ENCODE measurements at places on chromosomes 1 and 21.

DNA sequence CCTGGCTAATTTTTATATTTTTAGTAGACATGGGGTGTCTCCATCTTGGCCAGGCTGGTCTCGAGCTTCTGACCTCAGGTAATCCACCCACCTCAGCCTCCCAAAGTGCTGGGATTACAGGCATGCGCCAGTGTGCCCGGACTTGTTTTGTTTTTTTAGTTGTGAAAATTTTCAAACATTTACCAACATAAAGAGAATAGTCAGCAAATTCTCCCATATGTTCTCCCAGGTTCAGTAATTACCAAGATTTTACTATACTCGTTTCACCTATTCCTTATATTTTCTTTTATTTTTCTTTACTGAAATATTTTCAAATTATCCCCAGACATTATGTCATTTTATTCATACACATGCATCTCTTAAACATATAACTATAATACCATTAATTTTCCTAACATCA, 218.1 kb upstream of the L1TD1 start:
- DNase-seq: no peak

DNA sequence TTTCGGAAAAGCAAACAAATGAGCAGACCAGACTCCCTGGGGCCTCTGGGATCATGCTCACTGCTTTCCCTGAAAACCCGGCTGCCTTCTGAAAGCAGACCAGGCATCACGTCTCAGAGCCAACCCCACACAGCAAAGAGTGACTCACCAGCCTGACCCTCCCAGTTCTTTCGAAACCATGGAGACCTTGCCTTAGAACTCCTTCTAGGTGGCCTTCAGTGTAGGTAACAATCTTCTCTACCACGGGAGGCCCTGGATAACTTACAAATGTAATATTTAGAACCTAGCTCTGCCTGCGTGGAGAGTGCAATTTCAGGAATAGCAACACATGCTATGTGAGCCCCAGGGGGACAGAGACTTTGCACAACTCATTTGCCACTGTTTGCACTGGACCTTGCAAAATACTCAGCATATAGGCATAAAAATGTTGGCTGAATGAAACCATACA, 105.2 kb downstream of the SUSD4 start:
- no peak for DNase-seq

- DNase-seq: no peak
Measured at GRCh38 chr1:59143133-59143487, 153.8 kb upstream of the FGGY start.

DNA sequence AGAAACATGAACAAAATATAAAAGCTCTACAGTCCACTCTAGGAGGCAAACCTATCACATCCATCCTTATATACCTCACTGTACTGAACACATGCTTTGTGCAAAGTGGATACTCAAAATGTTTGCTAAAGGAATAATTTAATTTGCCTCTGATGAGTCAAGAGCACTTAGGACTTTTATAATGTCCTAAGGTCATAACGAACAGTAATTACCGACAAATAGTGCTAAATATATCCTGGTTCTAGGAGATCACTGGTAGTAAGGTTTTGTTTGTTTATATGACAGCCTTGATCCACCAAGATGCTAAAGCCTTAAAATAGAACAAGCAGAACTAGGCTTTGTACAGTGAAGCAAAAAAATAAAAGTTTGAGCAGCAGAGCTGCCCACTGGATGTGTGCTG, 70.6 kb downstream of the GADD45A start:
- DNase-seq: no peak

DNA sequence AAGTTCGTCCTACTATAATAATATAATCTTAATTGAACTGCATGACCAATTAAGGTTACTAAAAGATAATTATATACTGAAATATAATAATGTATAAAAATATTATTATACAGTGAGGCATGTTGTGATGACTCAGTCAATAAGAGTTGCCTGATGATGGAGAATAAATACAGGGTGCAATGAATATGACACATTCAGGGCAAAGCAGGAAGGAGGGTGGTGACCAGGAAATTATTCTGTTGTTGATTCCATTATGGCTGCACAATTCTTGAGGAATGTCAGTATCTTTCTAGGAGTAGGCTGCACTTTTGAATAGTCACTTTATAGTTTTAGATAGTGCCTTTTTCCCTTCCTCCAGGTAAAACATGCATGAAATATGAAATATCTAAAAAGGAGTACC, 46.4 kb upstream of the RGS21 start:
- no peak for DNase-seq

DNA sequence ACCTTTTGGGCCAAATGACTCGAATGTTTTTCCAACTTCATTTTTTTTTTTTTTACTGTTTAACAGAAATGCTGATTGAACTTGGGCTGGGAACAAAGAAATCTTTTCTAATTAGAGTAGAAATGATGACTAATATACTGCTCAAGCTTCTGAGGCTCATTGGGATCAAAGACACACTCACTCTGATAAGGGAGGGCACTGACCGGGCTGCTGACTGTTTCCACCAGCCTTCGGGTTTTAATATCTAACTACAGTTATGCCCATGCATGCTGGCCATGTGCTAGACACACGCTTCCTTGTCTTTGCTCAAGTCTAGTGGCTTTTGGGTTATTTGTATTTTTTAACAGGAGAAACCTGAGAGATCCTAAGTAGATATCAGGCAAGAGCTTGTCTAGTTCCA, 16.8 kb downstream of the ZBTB18 start:
- no peak for DNase-seq

DNA sequence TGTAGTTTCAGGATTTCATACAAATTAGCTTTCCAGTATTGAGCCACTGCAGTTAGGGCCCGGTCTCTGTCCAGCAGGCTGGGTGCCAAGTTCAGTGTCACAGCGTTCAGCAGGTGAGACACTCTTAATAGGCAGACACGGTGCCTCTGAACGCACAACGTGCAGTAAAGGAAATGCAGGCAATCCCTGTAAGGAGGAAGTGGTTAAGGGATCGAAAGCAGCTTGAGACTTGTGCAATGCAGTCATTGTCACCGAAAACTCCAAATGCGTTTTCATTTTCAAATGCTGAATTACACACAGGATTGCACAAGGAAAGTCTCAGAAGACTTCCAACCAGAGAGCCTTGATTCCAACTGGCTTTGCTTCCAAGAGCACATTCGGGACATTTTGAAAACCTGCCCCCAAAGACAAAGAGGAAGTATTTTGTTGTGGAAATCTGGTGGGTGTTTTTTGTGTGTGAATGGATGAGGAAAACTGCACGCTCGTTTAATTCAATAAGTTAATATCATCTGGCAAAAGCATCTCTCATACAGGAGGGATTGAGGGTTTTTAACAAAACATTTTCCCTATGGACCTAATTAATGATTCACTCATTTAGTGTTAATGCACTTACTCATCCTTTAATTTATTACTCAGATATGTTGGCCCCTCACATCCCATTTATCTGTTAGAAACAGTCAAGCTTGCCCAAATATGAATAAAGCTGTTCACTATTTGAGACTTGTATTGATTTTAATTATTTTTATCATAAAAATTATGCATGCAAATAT, 61.6 kb downstream of the PTGS2 start:
- peak; percentile 48 for DNase-seq

- no peak for DNase-seq
Measured at GRCh38 chr1:160548183-160548582, 25.1 kb upstream of the SLAMF6 start.

DNA sequence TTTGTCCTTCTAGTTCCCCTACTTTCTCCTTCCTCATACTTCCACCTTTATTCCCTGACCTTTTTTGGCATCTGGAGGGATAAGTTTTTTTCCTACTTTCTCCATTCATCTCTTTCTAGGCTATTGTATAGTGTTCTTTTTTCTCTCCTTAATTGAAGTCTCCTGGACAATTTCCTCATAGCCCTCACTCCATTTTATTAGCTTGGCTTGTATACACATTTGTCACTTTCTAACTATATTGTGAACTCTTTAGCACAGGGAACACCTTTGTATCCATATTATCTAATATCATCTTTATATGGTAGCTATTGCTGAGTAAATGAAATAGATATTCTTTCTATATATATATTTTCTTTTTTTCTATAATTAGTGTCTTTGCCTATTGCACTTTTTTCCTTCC, 47.6 kb downstream of the TMED5 start:
- DNase-seq: no peak

- no peak for DNase-seq
Measured at GRCh38 chr1:234529950-234530237, 50.9 kb upstream of the TARBP1 start.

DNA sequence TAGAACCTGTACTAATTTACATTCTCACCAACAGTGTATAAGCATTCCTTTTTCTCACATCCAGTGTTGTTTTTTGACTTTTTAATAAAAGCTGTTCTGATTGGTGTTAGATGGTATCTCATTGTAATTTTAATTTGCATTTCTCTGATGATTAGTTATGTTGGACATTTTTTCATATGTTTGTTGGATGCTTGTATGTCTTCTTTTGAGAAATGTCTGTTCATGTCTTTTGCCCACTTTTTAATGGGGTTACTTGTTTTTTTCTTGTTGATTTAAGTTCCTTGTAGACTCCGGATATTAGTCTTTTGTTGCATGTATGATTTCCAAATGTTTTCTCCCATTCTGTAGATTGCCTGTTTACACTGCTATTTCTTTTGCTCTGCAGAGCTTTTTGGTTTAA, 8.0 kb downstream of the COG2 start:
- DNase-seq: no peak

GRCh38 chr1:227919906-227920305, 27.8 kb downstream of the WNT9A start:
- DNase-seq: no peak

DNA sequence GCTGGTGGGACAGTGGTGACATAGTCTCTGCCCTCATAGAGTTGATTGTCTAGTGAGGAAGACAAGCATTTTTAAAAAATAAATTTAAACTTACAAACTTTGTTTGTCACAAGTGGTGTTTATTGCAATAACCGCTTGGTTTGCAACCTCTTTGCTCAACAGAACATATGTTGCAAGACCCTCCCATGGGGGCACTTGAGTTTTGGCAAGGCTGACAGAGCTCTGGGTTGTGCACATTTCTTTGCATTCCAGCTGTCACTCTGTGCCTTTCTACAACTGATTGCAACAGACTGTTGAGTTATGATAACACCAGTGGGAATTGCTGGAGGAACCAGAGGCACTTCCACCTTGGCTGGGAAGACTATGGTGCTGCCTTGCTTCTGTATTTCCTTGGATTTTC, 58.4 kb downstream of the LAMC2 start:
- DNase-seq: no peak

- no peak for DNase-seq
Measured at GRCh38 chr1:110292031-110292741, 47.0 kb upstream of the RBM15 start.

GRCh38 chr1:39635205-39635870, 4.1 kb downstream of the HEYL start:
- DNase-seq: no peak

DNA sequence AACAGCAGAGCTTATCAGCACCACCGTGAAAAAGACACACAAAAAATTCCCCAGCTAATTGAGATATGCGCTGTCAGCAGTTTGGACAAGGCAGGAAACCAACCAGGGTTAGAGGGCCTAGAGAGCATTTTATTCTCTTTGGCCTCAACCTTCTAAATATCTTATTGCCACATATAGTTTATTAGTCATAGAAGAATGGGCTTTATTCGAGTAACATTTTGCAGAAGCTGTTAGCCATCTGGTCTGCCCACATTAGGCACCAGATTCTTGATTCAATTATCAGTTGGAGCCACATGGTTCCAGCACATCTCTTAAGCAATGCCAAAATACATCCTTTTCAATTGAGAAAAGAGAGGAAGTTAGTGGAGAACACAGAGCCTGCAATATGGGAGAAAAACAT, 109.9 kb upstream of the CXADR start:
- no peak for DNase-seq

DNA sequence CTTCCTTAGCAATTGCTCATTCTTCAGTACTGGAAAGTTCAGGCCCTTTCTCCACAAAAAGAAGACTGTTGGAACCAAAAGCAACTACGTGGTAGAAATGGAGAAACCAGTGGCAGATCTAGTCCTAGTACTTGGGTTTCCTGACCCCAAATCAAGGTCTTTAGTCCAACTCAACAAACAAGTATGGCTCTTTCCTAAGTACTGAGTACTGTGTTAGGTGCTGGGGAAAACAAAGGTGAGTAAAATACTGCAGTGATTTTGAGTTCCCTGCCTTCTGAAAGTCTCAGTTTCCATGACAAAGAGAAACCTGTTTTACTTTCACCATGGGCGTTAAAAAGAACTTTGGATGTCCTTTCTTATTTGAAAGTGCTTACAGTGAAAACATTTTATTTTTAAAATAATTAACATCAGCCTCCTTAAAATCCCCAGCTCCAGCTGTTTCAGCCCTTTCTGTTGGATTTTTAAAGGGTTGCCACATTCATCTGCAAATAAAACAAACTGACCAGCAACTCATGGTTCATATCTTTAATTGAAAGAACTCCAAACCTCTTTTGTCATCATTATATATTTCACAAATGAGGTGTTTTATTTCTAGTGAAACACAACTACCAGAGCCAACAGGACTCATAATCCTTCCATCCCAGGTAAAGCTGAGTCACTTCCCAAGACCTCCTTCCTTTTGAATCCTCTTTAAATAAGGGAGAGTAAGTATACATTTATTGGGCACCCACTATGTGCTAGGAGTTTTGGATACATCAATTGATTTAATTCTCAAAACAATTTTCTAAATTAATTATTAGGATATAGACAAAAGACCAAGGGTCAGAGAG, 35.4 kb downstream of the PLPP3 start:
- no peak for DNase-seq

DNA sequence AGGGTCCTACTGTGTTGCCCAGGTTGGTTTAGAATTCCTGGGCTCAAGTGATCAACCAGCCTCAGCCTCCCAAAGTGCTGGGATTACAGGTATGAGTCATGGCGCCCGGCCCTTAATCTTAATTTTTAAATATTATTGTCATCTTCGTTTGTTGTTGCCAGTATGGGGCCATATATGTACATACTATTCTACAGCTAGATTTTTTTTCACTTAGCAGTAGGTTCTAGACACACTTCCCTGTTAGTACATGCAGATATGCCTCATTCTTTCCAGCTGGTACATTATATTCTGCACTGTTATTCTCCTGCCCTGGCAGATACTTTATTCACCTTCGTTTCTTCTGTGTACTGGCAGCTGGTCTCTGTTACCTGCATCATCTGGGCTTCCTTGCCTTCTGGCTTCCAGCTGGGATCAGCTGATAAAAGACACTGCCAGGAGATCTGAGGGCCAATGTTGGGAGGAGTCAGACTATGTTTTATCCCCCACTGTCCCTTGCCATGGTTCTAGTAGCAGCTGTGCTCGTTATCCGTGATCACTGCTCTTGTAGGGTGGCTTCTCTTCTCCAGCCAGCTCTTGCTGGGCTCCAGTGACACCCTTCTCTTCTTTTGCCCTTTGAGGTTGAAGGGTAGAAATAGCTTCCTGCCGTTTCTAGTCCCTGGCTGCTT, 24.7 kb downstream of the ST3GAL3 start:
- no peak for DNase-seq

DNA sequence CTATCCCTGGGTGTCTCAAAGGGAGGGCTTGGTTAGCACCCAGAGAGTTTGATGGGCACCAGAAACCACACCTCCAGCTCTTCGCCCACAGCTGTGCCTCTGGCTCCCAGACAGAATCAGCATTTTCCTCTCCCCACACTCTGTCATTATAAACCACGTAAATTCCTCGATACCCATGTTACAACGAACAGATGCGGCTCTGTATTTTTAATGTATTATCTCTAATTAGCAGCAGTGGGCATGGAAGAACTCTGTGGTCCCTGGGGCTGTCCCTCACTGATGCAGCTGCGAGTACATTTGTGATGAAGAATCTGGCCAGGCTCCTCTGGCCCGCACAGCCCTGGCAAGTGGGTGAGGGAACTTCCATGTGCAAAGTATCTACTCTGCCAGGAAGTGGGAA, 10.8 kb downstream of the HMGB4 start:
- no peak for DNase-seq
